ENCODE measurements at places on chromosomes 13 and 19.

DNA sequence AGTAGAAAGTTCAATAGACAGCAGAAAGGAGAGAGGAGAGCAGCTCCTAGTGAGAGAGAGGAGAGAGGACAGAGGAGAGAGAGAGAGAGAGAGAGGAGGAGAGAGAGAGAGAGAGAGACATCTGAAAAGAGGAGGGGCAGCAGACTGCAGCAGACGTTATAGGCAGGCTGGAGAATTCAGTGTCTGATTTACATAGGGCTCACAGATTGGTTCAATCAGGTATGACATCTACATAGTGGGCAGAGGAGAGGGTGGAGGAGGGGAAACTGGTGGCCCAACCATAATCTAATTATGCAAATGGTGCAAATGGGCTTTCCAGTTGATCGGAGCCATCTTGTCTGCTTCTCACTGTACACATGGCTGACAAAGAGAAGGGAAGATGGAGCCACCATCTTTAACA, 221.3 kb upstream of the TRPC4 start:
- no peak for DNase-seq

GRCh38 chr19:32671883-32672593, 2.9 kb downstream of the ANKRD27 start:
- no peak for DNase-seq

- DNase-seq = no peak
Measured at GRCh38 chr19:56245121-56245740, 27.3 kb upstream of the EDDM13 start.

GRCh38 chr19:52343548-52343947, 7.5 kb downstream of the ZNF610 start:
- DNase-seq = no peak

GRCh38 chr19:8608941-8609278, 1.6 kb downstream of the ADAMTS10 start:
- no peak for DNase-seq

GRCh38 chr19:19744641-19745040, 11.7 kb upstream of the ZNF14 start:
- DNase-seq = no peak

GRCh38 chr13:36710396-36710795, 36.6 kb downstream of the SERTM1 start:
- no peak for DNase-seq

DNA sequence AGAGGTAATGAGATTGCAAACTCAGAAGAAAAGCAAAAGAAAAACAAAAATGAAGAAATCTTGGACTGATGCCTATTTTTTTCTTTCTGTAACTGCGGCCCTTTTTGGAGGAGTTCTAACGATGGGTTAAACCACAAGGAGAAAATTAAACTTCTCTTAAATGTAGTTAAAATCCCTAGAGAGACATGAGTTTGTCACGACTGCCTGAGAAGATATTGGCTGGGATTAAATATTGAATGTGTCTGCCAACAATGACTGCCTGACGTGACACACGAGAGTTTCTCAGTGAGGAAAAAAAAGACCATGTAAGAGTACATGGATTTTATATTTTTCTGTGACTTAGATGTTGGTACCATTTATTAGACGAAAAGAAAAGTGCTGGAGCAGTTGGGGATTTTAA, 1013.4 kb downstream of the PCDH9 start:
- no peak for DNase-seq

DNA sequence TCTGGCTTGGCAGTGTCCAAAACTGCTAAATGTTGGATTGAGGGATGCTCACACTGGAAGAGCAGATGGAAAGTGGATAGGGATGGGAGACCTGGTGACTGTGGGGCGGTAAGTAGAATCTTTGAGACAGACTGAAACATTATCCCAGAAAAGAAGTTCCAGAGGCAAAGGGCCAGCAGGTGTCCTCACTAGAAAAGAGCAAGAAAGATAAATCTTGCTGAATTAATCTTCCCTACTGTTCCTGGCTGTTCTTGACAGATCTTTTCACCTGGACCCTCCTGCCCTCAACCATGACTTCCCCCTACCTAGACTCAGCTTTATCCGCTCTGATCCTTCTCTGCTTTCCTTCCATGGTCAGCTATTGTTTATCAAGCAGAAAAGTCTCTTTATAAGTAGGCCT, 35.0 kb upstream of the FRY start:
- DNase-seq = no peak

DNA sequence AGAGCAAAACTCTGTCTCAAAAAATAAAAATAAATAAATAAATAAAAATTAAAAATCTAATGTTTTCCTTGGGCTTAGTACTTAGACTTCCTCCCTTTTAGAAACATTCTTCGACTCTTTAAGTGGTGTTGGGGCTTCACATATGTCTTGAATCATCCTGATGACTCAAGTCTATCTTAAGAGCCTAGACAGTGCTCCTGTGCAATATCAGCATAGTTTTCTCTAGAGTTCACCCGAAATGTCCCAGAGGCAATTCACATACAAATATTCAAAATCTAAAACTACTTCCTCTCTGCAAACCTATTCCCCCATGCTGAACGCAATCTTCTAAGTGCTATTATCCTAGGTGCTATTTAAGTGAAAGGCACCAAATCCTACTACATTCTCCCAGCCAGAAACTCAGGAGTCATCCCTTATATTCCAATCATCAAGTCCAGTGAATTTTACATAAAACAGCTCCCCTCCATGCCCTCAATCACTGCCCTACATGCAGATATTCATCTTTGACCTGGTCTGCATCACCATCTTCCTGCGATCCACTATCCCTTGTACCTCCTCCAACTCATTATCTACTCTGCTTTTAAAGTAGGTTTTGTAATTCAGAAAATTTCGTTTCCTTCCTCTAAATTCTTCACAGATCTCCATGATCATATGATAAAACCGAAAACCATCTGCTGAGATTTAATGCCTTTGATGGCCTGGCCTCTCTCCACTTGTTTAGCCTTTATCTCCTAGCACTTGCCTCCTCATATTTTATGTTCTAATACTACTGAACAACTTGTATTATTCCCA, 102.7 kb downstream of the ELF1 start:
- DNase-seq = no peak

DNA sequence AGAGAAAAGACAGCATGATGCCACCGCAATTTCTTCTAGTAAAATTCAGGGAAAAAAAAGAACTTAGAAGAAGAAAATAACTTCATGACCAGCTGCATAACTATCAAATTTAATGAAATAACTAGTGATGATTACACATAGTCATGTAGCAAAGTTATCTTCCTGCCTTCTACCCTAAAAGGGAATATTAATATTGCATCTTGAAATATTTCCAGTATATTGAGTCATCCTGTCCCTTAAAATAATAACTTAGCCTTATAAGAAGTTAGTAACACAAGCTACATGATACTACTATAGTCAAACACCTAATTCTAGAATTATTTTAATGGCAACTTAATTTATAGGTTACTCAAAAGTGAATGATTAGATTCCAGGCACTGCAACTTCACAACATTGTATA, 289.2 kb downstream of the KLF12 start:
- DNase-seq = no peak

DNA sequence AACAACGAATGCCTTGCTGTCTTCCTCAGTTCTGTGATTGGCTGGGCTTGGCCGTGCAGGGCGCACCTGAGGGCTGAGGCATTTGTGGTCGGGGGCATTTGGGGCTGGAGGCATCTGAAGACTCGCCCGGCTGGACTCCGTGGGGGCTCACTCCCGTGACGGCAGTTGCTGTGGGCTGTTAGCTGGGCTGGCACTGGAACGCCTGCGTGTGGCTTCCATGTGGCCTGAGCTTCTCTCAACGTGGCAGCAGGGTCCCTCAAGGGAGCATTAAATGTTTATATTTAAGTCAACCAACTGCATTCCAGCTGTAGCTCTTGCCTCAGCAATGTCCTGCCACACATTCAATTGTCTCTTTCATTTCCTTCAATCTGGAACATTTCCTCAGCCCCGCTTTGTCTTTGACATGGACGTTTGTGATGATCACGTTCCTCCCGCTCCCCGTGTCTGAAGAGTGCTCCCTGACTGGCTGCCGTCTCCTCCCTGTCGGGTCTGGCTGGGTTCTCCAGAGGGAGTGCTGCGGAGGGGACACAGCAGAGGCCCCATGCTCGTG, 21.0 kb downstream of the CCDC8 start:
- no peak for DNase-seq

DNA sequence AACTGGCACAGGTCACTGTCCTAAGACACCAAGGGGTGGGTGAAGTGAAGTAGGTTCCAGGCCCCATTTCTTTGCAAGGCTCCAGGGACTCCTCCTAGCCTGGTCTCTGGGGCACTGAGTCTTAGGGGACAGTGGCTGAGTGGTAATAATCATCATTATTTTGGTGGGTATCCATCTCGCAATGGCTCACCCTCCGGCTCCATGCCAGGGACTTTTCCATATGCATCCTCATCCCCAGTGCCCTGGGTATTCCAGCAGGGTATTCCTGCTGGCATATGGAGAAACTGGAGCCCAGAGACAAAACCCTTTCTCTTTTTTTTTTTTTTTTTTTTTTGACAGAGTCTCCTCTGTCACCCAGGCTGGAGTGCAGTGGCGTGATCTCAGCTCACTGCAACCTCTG, 2.5 kb downstream of the PDE4A start:
- no peak for DNase-seq

GRCh38 chr19:9144920-9145319, 4.7 kb downstream of the ZNF317 start:
- no peak for DNase-seq

DNA sequence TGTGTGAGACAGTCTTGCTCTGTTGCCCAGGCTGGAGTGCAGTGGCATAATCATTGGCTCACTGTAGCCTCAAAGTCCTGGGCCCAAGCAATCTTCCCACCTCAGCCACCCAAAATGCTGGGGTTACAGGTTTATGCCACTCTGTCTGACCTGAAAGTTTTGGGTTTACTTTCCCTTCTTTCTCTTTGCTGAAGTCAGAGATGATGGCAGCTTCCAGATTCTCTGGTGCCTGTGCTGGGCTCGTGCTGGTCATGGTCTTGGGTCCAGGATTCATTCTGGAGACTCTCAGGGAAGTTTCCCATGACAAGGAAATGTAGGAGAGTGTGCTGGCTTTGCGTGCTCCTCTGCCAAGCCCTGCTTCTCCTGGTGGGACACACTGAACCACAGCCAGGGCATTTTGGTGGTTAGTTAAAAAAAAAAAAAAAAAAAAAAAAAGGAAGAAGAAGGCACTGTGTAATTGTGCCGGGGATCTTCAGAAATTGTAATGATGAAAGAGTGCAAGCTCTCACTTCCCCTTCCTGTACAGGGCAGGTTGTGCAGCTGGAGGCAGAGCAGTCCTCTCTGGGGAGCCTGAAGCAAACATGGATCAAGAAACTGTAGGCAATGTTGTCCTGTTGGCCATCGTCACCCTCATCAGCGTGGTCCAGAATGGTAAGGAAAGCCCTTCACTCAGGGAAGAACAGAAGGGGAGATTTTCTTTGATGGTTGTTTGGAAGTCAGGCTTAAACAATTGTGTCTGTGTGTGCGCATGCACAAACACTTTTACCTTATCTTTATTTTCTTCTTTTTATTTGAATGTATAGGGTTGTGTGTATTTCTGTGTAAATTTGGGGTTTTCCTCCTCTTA, at the start of gene ALOX5AP:
TSS of gene ALOX5AP (plus strand) at position 519 of the 847 bp plus-strand sequence. CDS start at position 582, 63 bp downstream.
- DNase-seq = no peak

- no peak for DNase-seq
Measured at GRCh38 chr13:26541678-26542568, 15.6 kb upstream of the WASF3 start.

DNA sequence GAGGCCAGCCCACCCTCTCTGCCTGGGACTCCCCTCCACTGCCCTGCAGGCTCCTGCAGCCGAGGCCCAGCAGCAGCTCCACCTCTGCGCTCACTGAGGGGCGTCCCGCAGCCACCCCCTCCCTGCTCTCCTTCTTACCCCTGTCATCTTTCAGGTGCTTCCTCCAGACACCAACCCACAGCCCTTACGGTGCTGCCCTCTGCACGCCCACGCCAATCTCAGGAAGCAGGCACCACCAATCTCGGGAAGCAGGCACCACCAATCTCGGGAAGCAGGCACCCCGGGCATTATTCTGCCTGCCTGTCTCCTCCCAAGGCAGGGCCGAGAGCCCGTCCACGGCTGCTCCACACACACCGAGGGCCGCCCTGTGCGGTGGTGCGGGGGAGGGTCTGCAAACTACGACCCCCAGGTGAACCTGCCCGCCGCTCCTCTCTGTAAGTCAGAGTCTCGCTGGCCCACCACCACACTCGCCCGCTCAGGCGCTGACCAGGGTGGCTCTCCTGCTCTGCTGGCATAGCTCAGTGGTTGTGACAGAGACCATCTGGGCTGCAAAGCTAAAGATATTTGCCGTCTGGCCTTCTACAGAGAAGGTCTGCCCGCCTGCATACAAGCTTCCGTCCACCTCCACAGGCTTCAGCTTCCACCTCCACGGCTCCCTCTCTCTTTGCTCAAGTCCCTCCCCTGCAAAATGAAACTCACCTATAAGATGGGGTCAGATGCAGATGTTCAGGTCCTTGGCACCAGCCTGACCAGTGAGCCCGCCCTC, 2.9 kb downstream of the LSM7 start:
- DNase-seq = no peak

DNA sequence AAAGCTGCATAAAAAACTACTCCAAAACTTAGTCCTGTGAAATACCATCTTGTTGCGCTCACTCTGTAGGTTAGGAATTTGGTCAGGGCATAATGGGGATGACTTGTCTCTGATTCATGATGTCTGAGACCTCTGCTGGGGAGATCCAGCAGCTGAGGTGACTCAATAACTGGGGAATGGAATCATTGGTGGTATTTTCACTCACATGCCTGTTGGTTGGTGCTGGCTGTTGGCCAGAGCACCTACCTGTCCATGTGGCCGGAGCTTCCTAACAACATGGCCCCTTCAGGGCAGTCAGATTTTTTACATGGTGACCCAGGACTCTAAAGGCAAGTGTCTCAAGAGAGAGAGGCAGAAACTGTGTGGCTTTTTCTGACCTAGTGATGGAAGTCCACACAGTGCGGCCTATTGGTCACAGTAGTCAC, 7.4 kb upstream of the ESD start:
- DNase-seq = no peak

DNA sequence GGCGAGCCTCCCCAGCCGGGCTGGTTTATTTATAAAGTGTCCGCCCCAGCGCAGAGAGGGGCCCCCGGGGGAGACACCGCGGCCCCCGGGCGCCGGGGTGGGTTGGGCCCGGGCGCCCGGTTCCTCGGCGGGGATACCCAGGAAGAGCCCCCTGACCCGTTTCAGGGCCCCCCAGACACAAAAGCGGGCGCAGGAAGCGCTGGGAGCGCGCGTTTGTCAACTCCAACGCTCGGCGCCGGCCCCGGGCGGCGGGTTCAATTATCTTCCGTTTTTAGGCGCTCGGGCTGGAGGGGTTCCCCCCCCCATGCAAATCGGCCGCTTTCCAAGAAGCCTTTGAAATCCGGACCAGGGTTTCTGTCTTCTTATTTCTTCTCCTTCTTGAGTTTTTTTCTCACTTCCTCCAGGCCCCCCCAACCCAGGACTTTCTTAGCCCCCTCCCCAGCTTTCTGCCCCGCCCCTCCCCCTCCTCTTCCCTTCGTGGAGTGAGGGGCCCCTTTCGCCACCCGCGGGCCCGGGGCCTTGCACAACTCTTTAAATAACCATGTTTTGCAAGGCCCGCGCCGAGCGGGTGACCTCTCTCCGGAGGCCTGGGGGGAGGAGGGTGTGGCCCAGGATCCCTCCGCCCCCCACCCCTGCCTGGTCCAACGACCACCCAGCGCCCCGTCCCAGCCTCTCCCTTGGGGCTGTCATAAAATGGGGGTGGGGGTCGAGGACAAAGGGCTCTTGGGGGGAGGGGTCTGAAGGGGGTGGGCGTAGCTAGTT, 935 bp downstream of the ARID3A start:
- no peak for DNase-seq

GRCh38 chr19:10919352-10920287, 8.8 kb downstream of the YIPF2 start:
- no peak for DNase-seq
